ENCODE measurements at places on chromosomes 4 and X. TPM values are rescaled to one million over a fixed set of nuclear protein-coding genes. Genes with fewer than 3 reads are reported as not detected.

UGT2B17 gene
- total RNA-seq: not detected

RTL5 gene
- total RNA-seq: 3.6 TPM

C1QTNF7 gene
- total RNA-seq: 2.8 TPM

DNA sequence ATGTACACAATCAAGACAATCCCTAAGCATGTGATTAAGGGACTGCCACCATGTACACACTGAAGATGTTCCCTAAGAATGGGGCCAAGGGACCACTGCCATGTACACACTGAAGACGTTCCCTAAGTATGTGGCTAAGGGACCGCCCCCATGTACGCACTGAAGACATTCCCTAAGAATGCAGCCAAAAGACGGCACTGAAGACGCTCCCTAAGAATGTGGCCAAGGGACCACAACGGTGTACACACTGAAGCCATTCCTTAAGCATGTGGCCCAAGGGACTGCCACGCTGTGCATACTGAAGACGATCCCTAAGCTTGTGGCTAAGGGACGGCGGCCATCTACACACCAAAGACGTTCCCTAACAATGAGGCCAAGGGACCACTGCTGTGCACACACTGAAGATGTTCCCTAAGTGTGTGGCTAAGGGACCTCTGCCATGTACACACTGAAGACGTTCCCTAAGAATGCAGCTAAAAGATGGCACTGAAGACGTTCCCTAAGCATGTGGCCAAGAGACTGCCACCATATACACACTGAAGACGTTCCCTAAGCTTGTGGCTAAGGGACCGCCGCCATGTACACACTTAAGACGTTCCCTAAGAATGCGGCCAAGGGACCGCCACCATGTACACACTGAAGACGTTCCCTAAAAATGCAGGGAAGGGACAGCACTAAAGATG is 26.4 kb downstream of the DHRSX start:
- H3K4me3 ChIP-seq: no peak overlapping the region
- no peaks in the 10 kb centered on the region for H3K4me1 ChIP-seq
- no peak overlapping the region for H3K27ac ChIP-seq
- no peak for DNase-seq
- no peaks in the 10 kb centered on the region for H3K27me3 ChIP-seq

DNA sequence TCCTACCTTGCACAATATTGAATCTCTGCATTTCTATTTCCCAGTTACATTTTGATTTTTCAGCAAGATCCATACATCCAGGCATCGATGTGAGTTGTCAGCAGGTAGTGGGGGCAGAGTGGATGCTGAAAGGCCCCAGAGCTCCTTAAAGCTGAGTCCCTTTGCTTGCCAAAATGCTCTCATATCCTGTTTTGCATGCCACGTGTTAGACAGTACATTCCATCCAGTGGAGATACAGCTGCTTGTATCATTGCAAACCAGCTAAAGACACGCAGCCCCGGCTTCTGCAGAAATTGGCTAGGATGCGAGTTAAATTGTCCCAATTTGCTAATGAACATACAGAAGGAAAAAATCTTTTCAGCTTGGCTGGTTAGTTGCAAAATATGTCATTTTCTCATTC is 179.6 kb upstream of the MXRA5 start:
- H3K27ac ChIP-seq: peak overlapping the region; percentile 70
- peaks cover 8% of the 10 kb centered on the region for H3K4me1 ChIP-seq
- peak; percentile 95 for DNase-seq
- H3K27me3 ChIP-seq: no peaks in the 10 kb centered on the region

DNA sequence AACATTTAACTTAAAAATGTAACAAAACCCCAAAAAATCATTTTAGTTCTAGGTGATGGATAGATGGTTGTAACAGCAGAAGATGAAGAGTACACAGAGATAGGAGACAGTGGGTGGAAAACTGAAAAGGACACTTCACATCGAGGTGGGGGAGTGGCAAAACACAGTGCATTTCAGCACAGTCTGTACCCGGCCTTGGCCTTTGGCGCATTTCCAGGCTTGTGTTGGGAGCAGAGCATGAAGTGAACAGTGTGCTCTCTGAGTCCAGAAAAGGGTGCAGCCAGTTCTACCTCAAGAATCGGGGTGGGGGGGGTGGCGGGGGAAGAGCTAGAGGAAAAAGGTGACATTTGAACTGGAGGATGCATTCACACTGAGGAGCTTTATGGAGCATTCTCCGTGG is 4.3 kb downstream of the TSPYL2 start:
- H3K4me3 ChIP-seq: no peak overlapping the region
- no peak for DNase-seq
- peaks cover 13% of the 10 kb centered on the region for H3K4me1 ChIP-seq
- H3K36me3 ChIP-seq: peaks cover 21% of the 10 kb centered on the region
- no peak overlapping the region for H3K27ac ChIP-seq

GRCh38 chr4:59671037-59671436 is 1529.1 kb upstream of the ADGRL3 start:
- DNase-seq: no peak
- no peak overlapping the region for H3K4me3 ChIP-seq
- H3K27ac ChIP-seq: no peak overlapping the region
- H3K4me1 ChIP-seq: no peaks in the 10 kb centered on the region
- no peaks in the 10 kb centered on the region for H3K36me3 ChIP-seq

DNA sequence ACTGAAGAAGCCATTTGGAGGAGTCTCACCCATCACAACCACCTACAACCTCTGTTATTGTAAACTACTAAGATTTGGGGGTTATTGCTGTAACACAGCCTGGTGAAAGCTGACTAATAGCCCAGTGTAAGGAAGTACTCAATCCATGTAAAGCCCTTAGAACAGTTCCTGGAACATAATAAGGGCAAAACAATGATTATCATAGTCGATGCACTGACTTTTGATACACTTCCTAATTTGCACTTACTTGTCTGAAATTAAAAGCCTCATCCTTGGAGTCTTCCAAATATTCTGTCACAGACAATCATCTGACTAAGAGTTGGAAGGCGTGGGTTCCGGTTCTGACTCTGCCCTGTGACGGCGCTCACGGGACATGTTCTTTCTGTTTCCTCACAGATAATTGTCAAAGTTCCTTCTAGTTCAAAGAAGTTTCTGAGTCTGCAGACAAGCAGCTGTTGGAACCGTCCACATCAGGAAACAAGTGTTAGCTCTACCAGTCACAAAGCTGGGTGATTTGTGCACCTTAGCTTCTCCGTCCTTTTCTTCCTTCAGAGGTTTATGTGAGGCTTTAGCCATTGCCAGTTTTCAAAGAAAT is 33.4 kb upstream of the RASGEF1B start:
- peak; percentile 82 for DNase-seq
- no peak overlapping the region for H3K4me3 ChIP-seq
- H3K27me3 ChIP-seq: no peaks in the 10 kb centered on the region
- H3K27ac ChIP-seq: peak overlapping the region; percentile 60
- H3K4me1 ChIP-seq: peaks cover 2% of the 10 kb centered on the region
- H3K36me3 ChIP-seq: no peaks in the 10 kb centered on the region

DNA sequence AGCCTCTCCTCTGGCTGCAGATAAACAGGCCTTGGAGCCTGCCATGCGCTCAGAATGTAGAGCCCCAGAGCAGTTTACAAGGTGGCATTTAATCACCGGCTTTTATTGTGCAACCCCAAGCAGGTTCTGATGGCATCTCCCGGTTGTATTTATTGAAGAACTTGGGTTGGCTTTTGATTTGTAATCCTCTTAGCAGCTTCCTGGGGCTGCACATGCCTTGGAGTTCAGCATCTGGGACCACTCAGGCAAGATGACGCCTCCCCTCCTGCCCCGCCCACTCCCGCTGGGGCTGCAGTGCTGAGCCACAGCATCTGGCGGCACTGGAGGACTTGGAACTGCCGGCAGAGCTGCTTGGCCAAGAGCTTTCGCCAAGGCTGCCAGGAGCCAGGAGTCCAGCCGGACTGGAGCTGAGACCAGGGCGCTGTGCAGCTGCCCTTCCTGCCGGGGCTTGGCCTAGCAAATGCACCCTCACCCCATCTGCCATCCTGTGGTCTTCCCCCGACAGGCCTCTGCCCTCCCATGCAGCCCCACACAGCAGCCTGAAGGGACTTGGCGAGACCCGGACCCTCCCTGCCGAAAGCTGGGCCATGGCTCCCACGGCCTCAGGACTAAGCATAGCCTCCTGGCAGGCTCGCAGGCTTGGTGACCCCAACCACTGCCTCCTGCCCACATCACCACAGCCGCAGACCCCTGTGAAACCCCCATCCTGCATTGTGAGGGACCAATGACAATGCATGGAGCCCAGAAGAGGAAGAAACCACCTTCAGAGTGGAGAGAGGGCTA is 5.4 kb downstream of the HTRA3 start:
- H3K4me1 ChIP-seq: peaks cover 92% of the 10 kb centered on the region
- H3K4me3 ChIP-seq: no peak overlapping the region
- DNase-seq: peak; percentile 96
- peaks cover 2% of the 10 kb centered on the region for H3K27me3 ChIP-seq
- H3K27ac ChIP-seq: peak overlapping the region; percentile 72
- peaks cover 6% of the 10 kb centered on the region for H3K36me3 ChIP-seq

DNA sequence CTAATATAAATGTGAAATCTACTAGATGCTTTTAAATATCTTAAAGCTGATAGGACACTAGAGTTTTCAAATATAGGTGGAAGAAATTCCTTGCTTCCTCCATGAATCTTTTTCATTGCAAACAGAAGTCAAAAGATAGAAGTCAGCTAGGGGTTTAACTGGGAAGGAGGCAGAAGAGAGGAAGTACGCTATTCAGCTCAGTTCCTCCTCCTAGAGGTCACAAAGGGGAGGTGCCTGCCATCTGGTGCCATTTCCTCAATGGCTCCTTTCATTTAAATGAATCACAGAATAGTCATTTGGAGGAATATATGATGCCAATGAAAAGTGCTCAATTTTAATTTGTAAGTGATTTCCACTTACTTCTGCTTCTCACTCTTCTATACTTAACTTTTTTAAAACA is 8.5 kb downstream of the COL25A1 start:
- no peaks in the 10 kb centered on the region for H3K4me1 ChIP-seq
- no peak overlapping the region for H3K27ac ChIP-seq
- H3K27me3 ChIP-seq: no peaks in the 10 kb centered on the region
- no peak overlapping the region for H3K4me3 ChIP-seq
- no peak for DNase-seq

DNA sequence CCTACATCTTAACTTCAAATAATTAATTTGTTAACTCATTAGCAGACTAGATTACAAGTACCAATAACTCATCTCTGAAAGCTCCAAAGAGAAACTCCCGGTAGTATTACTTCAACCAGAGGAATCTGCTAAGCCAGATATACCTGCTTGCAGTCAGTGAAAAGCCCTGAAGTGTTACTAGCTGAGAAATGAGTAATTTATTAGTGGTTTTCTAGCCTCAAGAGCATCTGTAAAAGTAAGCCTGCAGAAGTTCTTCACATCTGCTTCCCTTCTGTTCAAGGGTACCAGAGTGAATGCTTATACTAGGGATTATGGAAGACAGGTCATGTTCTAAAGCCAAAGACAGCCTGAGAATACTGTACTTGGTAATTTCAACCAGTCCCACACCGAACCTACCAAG is 34.7 kb downstream of the IRS4 start:
- DNase-seq: no peak
- H3K36me3 ChIP-seq: no peaks in the 10 kb centered on the region
- H3K27ac ChIP-seq: no peak overlapping the region
- no peak overlapping the region for H3K4me3 ChIP-seq
- H3K27me3 ChIP-seq: peaks cover 9% of the 10 kb centered on the region
- no peaks in the 10 kb centered on the region for H3K4me1 ChIP-seq

- H3K36me3 ChIP-seq: no peaks in the 10 kb centered on the region
- no peak overlapping the region for H3K4me3 ChIP-seq
- H3K4me1 ChIP-seq: peaks cover 9% of the 10 kb centered on the region
- no peak for DNase-seq
- H3K27ac ChIP-seq: peak overlapping the region; percentile 79
These were observed 481.0 kb downstream of the SPRY1 start for GRCh38 chr4:123877551-123877950.

DNA sequence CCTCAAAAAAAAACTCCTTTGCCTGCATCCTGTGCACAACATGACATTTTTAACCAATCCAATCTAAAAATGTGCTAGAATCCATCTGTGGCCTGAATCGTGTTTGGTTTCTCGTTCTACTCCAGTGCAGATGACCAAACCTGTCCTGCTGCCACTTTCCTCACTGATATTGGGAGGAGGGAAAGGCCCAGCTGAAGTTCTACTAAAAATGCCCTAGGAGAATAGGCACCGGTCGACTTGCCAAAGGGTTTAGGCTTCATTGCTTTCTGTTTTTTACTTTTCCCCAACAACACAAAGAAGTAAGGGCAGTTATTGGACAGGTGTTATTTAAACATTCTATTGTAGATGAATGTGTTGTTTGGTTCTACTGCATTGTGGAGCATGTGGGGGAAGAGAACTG is 7.8 kb upstream of the FHDC1 start:
- H3K4me1 ChIP-seq: no peaks in the 10 kb centered on the region
- no peaks in the 10 kb centered on the region for H3K36me3 ChIP-seq
- no peak for DNase-seq
- no peak overlapping the region for H3K27ac ChIP-seq
- H3K27me3 ChIP-seq: no peaks in the 10 kb centered on the region
- H3K4me3 ChIP-seq: no peak overlapping the region

DNA sequence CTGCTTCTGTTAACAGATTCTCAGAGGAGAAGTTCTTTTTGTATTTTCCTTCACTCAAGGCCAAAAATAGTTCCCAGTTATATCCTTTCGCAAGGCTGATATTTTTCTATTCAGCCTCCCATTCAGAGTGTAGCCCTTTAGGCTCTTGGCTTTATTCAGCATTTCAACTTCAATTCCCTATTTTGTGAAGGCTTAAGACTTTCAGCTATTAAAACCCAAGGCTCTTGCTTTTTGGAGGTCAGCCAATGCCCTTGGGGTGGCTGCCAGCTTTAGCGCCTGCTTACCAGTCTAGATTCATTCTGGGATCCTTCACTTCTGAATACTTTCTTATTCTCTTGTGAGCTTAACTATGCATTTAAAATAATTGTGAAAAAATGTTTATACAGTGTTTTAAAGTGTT is 57.3 kb upstream of the ADGRA3 start:
- no peak overlapping the region for H3K4me3 ChIP-seq
- no peaks in the 10 kb centered on the region for H3K27me3 ChIP-seq
- H3K4me1 ChIP-seq: peaks cover 2% of the 10 kb centered on the region
- no peak overlapping the region for H3K27ac ChIP-seq

- H3K36me3 ChIP-seq: no peaks in the 10 kb centered on the region
- no peak overlapping the region for H3K4me3 ChIP-seq
- H3K27me3 ChIP-seq: peaks cover 3% of the 10 kb centered on the region
- H3K27ac ChIP-seq: no peak overlapping the region
- DNase-seq: no peak
These were observed 15.3 kb upstream of the PDGFRA start for GRCh38 chr4:54213761-54214160.

DNA sequence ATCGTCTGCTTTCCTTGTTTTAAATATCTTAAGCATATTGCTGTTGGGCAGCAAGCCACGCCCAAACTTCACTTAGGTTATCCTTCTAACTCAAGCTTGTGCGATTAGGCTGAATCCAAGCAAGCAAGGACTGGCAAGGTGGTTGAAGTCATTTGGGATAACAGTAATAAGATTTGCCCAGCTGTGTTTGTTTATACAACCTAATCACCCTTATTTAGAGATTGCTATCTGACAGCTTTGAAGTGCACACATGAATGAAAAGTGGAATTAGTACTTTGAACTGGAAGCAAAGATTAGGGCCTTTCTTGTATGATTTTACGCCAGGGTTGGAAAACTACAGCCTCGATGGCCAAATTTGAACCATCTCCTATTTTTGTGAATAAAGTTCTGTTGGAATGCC is 182.1 kb downstream of the ASB9 start:
- H3K36me3 ChIP-seq: no peaks in the 10 kb centered on the region
- no peaks in the 10 kb centered on the region for H3K4me1 ChIP-seq
- no peaks in the 10 kb centered on the region for H3K27me3 ChIP-seq
